ENCODE measurements at places on chromosomes 6 and 20. TPM values are rescaled to one million over a fixed set of nuclear protein-coding genes. Genes with fewer than 3 reads are reported as not detected.

- H3K4me1 ChIP-seq: no peaks in the 10 kb centered on the region
- peaks cover 2% of the 10 kb centered on the region for H3K27me3 ChIP-seq
- no peak for DNase-seq
These were observed 135.7 kb downstream of the DHX35 start for GRCh38 chr20:39097889-39098288.

DNA sequence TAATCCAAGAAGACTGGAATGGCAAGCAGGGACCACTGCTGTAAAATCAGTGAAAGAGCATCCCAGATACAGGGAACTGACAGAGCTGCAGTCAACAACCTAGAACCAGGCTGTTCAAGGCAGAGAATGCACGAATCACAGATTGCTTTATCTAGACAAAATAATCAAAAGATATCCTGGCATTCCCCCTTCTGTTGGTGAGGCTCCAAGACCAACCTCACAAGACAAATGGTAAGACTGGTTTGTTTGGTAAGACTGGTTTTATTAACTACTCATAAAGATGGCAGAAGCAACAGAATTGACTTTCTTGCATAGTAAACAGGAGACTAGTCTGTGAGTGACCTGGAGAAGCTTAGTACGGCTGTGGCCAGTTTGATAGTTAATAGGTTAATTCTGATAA lies 88.8 kb upstream of the AHI1 start:
- no peaks in the 10 kb centered on the region for H3K36me3 ChIP-seq
- no peak for DNase-seq
- H3K4me1 ChIP-seq: no peaks in the 10 kb centered on the region
- no peak overlapping the region for H3K4me3 ChIP-seq
- H3K27me3 ChIP-seq: no peaks in the 10 kb centered on the region

DNA sequence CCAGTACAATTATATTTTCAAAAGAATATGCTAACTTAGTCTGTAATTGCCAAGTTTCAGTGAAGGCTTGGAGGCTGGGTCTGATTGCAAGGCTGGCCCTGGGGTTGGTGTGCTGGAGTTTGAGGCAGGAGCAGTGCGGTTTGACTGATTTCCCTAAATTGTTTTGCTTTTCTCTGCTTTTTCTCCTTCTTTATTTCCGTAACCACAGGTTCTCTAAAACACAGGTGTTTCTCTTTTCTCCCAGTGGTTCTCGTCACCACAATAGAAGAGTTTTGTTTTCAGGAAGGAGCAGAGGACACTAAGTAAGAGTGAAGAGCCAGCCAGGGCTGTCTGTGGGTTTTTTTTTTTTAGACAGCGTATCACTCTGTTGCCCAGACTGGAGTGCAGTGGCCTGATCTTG lies 8.2 kb upstream of the SNX9 start:
- no peak overlapping the region for H3K27ac ChIP-seq
- no peaks in the 10 kb centered on the region for H3K36me3 ChIP-seq
- no peak for DNase-seq
- H3K4me1 ChIP-seq: no peaks in the 10 kb centered on the region
- no peaks in the 10 kb centered on the region for H3K27me3 ChIP-seq

DNA sequence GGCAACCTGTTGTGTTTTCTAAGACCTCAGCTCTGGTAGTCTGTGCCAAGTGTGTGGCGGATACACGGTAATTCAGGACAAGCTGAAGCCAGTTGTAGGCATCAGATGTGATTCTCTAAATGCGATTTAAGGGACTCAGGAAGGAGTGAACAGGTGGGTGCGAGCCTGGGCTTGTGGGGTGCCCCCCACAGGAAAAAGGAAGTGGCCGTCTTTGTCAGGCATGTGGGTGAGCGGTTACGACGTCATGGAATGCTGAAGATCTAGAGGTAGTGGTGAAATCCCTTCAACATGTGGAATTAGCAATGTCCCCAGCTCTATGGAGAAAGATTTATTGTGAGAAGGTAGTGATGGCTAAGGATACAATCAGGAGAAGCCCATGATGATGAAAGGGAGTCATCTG lies 95.1 kb upstream of the EXOC2 start:
- no peaks in the 10 kb centered on the region for H3K4me1 ChIP-seq
- no peak overlapping the region for H3K4me3 ChIP-seq
- H3K27ac ChIP-seq: no peak overlapping the region
- no peak for DNase-seq

- no peaks in the 10 kb centered on the region for H3K27me3 ChIP-seq
- DNase-seq: peak; percentile 33
- peak overlapping the region; percentile 99 for H3K4me3 ChIP-seq
- peak overlapping the region; percentile 74 for H3K27ac ChIP-seq
- peaks cover 25% of the 10 kb centered on the region for H3K4me1 ChIP-seq
These were observed 1.7 kb downstream of the RANBP9 start for GRCh38 chr6:13709689-13710551.

- no peaks in the 10 kb centered on the region for H3K27me3 ChIP-seq
- no peak overlapping the region for H3K4me3 ChIP-seq
- H3K36me3 ChIP-seq: no peaks in the 10 kb centered on the region
- DNase-seq: no peak
- no peak overlapping the region for H3K27ac ChIP-seq
These were observed 193.9 kb downstream of the OTOR start for GRCh38 chr20:16942051-16942450.

DNA sequence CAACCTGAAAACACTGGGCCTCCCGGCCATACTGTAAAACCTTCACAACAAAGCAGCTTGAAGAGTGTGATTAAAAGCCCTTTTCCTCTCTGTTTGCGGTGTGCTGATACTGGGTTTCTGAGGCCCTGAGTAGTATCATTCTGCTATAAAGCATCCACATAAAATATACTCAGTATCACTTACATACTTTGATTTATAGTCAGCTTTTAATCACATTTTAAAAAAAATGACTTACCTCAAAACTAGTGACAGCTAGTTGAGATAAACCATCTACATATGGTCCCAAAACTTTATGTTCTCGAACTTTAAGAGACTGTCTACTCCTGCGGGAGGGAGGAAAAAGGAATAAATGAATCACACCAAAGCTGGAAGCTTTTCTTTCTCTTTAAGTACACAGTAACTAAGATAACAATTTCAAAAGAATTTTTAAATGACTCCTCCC lies 135.7 kb downstream of the KIF13A start:
- no peak for DNase-seq
- no peak overlapping the region for H3K27ac ChIP-seq
- no peaks in the 10 kb centered on the region for H3K4me1 ChIP-seq
- H3K27me3 ChIP-seq: peaks cover 4% of the 10 kb centered on the region
- no peaks in the 10 kb centered on the region for H3K36me3 ChIP-seq

DNA sequence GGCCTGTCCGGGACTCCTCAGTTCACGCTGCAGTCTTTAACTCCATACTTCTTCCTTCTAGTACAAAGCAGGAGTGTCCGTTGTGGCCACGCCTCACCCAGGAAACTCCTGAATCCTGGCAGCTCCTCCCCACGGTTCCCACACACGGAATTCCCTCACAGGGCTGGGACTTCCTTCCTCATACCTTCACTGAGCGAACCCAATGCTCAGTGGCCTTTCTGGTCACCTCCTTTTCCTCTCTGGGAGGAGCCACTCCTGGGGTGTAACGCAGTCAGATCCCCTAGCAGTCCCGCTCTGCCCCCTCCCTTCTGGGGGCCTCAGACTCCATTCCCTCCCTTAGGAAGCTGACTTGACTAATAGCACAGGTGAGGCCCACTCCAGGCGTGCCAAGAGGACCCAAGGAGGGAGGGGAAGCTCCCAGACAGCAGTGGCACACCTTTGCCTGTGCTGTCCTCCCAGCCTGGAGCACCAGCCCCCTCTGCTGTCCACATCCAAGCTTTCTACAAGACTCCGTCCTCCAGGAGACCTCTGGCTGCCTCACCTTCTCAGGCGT lies at the start of gene SLC52A3:
Gene SLC52A3, minus strand, starts transcription at position 75 of the 553 bp plus-strand sequence. CDS start 2,726 bp downstream, outside the sequence.
- H3K4me1 ChIP-seq: no peaks in the 10 kb centered on the region
- no peaks in the 10 kb centered on the region for H3K36me3 ChIP-seq
- H3K27me3 ChIP-seq: no peaks in the 10 kb centered on the region
- no peak within 1 kb of the TSS for H3K4me3 ChIP-seq
- DNase-seq: no peak
- no peak within 1 kb of the TSS for H3K27ac ChIP-seq

DNA sequence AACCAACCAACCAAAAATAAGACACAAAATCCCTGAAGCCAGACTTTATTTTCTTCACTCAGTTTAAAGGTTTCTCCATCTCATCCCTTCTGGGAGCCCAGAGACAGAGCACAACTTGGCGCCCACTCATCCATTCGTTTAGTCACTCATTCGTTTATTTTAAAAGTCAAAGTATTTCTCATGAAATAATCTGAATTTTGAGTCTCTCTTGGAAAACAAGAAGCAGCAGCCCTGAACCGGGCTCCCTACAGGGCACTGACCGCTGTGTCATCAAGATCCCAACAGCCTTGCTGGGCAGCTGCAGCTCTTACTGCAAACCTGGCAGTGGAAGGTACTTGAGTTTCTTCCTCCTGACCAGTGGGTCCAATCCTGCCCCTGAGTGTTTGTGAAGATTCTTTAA lies 171.6 kb downstream of the THBS2 start:
- H3K36me3 ChIP-seq: no peaks in the 10 kb centered on the region
- no peak for DNase-seq
- no peak overlapping the region for H3K4me3 ChIP-seq
- H3K4me1 ChIP-seq: no peaks in the 10 kb centered on the region
- H3K27ac ChIP-seq: no peak overlapping the region
- no peaks in the 10 kb centered on the region for H3K27me3 ChIP-seq

DNA sequence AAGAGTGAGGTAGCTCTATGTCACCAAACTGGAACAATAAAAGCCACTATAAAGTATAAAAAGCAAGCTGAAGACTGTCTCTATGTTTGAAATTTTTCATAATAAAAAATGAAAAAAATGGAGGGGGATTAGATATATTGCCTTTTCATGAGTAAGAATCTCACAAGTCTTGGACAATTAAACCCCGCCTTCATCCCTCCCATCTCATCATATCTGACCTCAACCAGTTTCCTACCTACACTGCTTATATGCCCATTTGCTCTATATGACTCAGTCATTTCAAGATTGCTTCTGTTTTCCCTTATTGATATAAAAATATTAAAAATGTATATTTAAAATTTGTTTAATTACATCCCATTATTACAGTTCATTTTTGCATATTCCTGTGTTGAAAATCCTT lies 2.9 kb upstream of the TRIM39 start:
- no peaks in the 10 kb centered on the region for H3K27me3 ChIP-seq
- H3K4me3 ChIP-seq: peak overlapping the region; percentile 31
- H3K36me3 ChIP-seq: peaks cover 7% of the 10 kb centered on the region
- H3K4me1 ChIP-seq: peaks cover 49% of the 10 kb centered on the region
- H3K27ac ChIP-seq: peak overlapping the region; percentile 31

- H3K27ac ChIP-seq: no peak overlapping the region
- no peaks in the 10 kb centered on the region for H3K36me3 ChIP-seq
These were observed 184.2 kb downstream of the PHF3 start for GRCh38 chr6:63819831-63820230.

- H3K27ac ChIP-seq: no peak overlapping the region
- H3K36me3 ChIP-seq: peaks cover 14% of the 10 kb centered on the region
- H3K27me3 ChIP-seq: no peaks in the 10 kb centered on the region
- no peak for DNase-seq
- no peaks in the 10 kb centered on the region for H3K4me1 ChIP-seq
These were observed 92.5 kb downstream of the B3GAT2 start for GRCh38 chr6:70864401-70864800.

- H3K4me1 ChIP-seq: no peaks in the 10 kb centered on the region
- no peak overlapping the region for H3K27ac ChIP-seq
- no peaks in the 10 kb centered on the region for H3K36me3 ChIP-seq
These were observed 182.9 kb downstream of the PDE7B start for GRCh38 chr6:136034422-136034821.

- no peaks in the 10 kb centered on the region for H3K36me3 ChIP-seq
- H3K4me1 ChIP-seq: no peaks in the 10 kb centered on the region
- no peak for DNase-seq
- H3K27ac ChIP-seq: no peak overlapping the region
- H3K4me3 ChIP-seq: no peak overlapping the region
These were observed 213.0 kb upstream of the CITED2 start for GRCh38 chr6:139587469-139587868.

DNA sequence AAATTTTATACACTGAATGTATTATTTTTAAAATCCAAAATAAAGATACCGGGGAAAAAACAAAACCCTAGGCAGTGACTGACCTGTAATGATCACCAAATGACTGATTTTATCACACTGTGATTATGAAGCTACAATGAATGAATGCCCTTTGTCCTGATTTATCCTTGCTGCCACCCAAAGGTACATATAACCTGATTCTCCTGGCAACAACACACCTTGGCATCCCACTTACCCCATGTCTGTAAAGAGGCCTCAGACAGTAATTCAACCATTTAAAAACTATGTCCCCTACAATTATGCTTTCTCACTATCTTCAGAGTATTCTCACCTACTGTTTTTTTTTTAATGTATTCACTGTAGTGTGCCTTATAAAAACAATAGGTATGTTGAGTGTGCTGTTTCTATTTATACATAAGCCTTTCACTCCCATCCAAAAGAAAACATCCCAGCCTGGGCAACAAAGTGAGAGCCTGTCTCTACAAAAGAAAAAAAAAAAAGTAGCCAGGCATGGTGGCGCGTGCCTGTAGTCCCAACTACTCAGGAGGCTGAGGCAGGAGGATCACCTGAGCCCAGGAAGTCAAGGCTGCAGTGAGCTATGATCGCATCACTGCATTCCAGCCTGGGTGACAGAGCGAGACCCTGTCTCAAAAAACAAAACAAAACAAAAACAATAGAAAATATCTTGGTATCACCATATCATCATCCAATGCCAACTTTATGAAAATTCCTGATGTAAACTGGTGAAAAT lies 21.7 kb downstream of the B4GALT5 start:
- no peak overlapping the region for H3K27ac ChIP-seq
- no peaks in the 10 kb centered on the region for H3K36me3 ChIP-seq
- no peak for DNase-seq
- no peak overlapping the region for H3K4me3 ChIP-seq

- H3K4me3 ChIP-seq: no peak overlapping the region
- H3K36me3 ChIP-seq: no peaks in the 10 kb centered on the region
- H3K4me1 ChIP-seq: no peaks in the 10 kb centered on the region
- no peak overlapping the region for H3K27ac ChIP-seq
These were observed 212.3 kb upstream of the TBX18 start for GRCh38 chr6:84976526-84977362.

GRCh38 chr20:1478566-1478965 lies 11.9 kb upstream of the NSFL1C start:
- H3K27ac ChIP-seq: no peak overlapping the region
- DNase-seq: no peak
- H3K4me1 ChIP-seq: no peaks in the 10 kb centered on the region
- no peaks in the 10 kb centered on the region for H3K36me3 ChIP-seq
- H3K4me3 ChIP-seq: no peak overlapping the region
- H3K27me3 ChIP-seq: peaks cover 9% of the 10 kb centered on the region

The ZNF451 gene
- 148 TPM for total RNA-seq

The CD24 gene
- 0.17 TPM for total RNA-seq

The DLK2 gene
- total RNA-seq: 0.76 TPM

The SLC22A16 gene
- 0.54 TPM for total RNA-seq

The PBOV1 gene
- not detected for total RNA-seq

The BMP7 gene
- not detected for total RNA-seq

The IPCEF1 gene
- 160 TPM for total RNA-seq

The RIPPLY2 gene
- total RNA-seq: not detected

The GNMT gene
- 0.99 TPM for total RNA-seq

The PRRT1 gene
- 0.39 TPM for total RNA-seq

The ARHGAP40 gene
- not detected for total RNA-seq

Measured in CD4-positive, CD25-positive, alpha-beta regulatory T cell (primary cell).